Stimulated activated CD4-positive, alpha-beta T cell treated with anti-CD3 and anti-CD28 coated beads, Interleukin-2, amount 100 ng/mL, for 48 hours (primary cell): ENCODE measurements at places on chromosomes 7 and 10.

GRCh38 chr10:114389426-114389825 is 14.9 kb downstream of the AFAP1L2 start:
- no peak for DNase-seq

DNA sequence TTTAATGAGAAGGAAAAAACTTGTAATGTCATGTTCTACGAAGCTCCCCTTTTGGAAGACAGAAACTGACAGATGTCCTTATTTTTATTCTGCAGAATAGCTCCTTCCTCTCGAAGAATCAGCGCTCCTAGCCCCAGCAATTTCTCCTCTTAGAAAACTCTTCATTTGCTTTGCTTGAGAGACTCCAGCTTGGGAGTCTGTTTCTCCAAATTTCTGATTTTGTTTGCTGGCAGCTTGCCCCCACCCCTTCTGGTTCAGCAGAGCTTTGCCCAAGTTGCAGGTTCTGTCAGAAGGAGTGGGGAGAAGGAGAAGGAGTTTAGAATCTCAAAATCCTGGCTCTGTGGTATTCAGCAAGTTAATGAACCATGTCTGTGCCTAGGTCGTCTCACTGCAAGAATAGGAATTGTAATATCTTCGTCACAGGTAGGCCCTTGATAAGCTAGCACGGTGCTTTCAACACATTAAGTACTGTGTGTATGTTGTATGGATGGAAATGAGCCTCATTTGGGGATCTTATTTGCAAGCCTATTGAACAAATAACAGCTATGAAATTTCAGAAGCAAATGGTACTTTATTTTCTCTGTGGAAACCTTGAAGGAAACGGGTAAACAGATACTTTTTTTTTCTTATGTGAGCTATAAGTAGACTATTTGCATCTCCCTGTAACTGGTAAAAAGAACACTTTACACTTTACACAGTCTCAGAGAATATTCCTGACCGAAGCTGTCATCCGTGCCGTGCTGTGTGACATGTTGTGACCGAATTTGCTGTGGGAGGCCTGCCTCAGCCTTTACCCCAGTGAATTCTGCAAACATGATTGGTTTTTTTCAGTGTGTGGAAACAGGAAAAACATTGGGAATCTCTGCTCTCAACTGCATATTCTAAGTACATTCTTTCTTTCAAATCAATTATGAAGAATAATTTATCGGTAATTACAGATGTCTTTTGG is 290.9 kb downstream of the CAMK1D start:
- DNase-seq = no peak

GRCh38 chr10:28948046-28948445 is 270.7 kb downstream of the BAMBI start:
- DNase-seq = no peak

DNA sequence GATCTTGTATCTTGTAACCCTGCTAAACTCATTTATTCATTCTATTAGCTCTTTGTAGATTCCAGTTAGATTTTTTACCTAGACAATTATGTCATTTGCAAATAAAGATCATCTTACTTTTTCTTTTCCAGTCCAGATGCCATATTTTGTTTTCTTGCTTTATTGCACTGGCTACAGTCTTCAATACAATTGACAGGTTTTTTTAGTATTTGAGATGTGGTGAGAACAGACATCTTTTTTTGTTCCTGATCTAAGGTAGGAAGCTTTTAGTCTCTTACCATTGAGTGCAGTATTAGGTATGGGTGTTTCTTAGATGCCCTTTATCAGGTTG is 12.1 kb downstream of the SPRN start:
- DNase-seq = no peak

DNA sequence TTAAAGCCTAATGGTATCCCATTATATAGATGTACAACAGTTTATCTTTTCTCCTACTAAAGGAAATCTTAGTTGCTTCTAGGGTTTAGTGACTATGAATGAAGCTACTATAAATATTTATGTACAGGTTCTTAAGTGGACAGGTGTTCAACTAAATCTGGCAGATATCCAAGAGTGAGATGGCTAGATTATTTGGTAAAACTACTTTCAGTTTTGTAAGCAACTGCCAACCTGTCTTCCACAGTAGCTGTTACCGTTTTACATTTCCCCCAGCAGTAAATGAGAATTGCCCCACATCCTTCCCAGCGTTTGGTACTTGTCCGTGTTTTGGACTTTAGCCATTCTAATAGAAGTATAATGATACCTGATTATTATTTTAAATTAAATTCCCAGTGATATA is 144.9 kb upstream of the MAGI2 start:
- no peak for DNase-seq

DNA sequence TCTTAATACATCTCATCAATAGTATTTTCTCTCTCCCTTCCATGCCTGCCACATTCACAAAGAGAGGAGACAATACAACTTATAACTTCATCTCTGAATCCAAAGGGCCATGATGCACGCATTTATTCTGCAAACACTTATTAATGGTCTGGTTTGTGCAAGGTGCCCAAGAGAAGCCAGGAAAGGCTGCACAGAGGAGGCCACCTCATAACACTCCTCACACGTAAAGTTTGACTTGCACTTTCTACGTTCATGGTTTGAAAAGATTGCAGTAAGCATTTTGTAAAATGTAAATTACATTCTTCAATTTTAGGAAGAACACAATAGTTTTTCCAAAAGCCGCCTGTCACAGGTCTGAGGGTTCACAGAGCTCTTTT is 1.2 kb upstream of the PALS2 start:
- DNase-seq = no peak

- DNase-seq = no peak
Observed at GRCh38 chr7:69656077-69656476, 57.8 kb downstream of the AUTS2 start.

GRCh38 chr10:109968953-109969759 is 38.6 kb upstream of the ADD3 start:
- DNase-seq = no peak

DNA sequence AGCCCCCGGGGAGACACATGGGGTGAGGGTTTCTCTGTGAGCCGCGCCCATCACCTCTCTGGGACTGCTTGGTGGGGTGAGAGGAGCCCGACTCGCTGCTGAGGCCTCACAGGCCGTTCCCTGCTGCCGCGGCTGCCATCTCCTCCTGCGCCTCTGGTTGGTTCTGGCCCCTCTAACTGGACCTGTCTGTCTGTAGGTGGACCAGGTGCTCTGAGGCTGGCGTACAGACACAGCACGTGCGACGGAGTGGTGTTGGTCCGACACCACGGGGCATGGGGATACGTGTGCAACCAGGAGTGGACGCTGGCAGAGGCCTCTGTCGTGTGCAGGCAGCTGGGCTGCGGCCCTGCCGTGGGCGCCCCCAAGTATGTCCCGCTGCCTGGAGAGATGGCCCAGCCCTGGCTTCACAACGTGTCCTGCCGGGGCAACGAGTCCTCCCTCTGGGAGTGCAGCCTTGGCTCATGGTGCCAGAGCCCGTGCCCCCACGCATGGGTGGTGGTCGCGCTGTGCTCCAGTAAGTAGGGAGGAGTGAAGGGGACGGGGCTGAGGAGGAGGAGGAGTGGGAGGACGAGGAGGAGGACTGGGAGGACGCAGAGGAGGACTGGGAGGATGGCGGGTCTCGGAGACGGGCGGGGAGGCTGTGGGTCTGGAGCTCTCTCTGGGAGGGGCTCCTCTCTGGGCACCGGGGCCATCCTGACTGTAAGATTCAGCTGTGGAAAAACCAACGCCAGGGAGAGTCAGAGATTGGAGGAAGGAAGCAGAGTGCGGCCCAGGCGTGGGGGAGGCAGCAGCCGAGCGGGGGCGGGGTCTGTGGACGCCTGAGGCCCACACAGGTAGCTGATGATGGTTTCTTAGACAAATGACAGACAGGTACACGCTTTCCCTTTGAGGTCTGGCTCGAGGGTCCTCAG is 2.6 kb downstream of the SCART1 start:
- DNase-seq = no peak

DNA sequence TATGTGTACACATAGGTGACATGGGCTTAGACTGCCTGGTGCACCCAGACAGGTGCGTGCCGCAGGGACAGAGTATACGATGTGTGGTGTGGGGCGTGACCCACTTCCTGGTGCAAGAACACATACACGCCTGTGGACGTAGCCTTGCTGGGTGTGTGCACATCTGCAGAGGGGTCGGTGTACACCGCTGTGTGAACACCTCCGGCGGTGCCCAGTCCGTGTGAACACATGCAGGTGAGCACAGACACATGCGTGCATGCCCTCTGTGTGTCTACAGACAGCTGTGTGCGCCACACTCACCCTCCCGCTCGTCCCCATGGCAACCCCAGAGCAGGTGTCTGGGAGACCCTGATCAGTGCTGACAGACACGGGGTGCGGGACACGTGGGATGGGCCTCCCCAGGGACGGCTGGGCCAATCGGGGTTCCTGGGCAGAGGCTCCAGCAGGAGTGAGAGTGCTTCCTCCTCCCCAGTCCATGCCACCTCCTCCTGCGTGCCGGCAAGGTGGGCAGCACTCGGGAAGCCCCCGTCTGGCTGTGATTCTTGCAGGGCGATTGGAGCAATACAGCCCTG is 23.4 kb downstream of the ELFN1 start:
- DNase-seq = no peak
